Upper lobe of right lung (tissue), 1 donor: ENCODE measurements at places on chromosomes 7 and 10.

DNA sequence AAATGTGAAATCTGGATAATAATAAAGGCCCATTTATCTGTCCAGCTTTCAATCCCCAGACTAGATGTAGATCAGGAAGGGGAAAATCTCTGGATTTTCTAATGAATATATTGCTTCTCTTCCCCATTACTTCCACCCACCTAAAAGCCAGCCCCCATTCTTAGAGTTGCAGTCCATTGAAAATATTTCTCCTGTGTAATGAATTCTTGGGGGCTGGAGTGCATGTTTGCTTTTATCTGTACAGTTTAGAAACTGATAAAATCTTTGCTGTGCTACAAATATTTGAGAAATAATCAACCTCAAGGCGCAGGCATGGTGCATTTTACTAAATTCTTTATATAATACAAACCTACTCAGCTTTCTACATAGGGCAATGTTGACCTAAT lies 180.8 kb downstream of the ARID5B start:
- DNase-seq: no peak

DNA sequence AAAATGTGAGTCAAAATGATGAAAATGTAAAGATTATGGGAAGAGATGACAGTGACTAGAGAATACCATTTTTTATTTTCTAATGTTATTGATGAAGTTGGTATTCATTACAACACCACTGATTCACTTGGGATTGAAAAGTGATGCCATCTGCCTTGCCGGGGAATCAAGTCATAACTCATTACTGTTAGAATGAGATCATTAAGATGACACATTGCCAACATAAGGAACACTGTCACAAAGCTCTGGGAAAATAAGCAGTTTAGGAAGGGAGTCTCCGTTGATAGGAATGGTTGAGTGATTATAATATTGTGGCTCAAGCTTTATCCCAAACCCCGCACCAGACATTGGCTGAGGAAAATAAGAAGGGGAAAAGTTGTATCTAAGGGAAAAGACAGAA lies 121.5 kb upstream of the PLPP4 start:
- no peak for DNase-seq

- DNase-seq: no peak
Measured at GRCh38 chr7:158702944-158703343, 1.7 kb downstream of the NCAPG2 start.

GRCh38 chr10:49310901-49311554 lies 12.1 kb downstream of the C10orf71 start:
- peak; percentile 58 for DNase-seq

DNA sequence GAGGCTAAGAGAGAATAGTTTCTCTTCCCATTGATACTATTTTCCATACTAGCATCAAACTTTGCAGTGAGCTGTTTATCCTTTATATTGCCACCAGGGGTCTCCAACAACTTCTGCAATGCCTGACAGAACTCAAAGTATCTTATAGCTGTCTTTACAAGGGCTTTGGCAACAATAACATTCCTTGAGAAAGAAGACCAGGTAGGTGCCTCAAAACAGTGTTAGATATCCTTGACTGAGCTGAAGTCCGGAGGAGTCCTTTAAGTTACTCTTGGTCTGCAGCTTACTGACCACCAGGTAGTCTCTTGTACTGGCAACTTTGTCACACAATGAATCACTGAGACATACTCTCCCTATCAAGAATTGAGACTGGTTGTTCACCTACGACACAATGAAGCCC lies 30.0 kb upstream of the TES start:
- DNase-seq: no peak
